ENCODE measurements at places on chromosomes 6 and 20.

DNA sequence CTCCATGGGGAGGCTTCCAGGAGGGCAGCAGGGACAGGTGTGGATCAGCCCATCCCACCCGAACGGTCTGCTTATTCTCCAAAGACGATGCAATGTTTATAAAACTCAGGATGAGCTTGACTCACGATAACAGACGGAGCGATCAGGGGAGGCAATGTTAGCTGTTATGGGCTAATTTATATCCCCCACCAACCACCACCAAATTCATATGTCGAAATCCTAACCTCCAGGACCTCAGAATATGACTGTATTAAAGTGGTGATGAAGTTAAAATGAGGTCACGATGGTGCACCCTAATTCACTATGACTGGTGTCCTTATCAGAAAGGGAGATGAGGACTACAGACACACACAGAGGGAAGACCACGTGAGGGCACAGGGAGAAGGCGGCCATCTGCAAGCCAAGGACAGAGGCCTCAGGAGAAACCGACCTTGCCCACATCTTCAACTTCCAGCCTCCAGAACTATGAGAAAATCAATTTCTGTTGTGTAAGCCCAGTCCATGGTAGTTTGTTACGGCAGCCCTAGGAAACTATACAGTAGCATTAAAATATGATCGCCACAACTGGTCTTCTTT is 7.0 kb downstream of the ADTRP start:
- DNase-seq = no peak

DNA sequence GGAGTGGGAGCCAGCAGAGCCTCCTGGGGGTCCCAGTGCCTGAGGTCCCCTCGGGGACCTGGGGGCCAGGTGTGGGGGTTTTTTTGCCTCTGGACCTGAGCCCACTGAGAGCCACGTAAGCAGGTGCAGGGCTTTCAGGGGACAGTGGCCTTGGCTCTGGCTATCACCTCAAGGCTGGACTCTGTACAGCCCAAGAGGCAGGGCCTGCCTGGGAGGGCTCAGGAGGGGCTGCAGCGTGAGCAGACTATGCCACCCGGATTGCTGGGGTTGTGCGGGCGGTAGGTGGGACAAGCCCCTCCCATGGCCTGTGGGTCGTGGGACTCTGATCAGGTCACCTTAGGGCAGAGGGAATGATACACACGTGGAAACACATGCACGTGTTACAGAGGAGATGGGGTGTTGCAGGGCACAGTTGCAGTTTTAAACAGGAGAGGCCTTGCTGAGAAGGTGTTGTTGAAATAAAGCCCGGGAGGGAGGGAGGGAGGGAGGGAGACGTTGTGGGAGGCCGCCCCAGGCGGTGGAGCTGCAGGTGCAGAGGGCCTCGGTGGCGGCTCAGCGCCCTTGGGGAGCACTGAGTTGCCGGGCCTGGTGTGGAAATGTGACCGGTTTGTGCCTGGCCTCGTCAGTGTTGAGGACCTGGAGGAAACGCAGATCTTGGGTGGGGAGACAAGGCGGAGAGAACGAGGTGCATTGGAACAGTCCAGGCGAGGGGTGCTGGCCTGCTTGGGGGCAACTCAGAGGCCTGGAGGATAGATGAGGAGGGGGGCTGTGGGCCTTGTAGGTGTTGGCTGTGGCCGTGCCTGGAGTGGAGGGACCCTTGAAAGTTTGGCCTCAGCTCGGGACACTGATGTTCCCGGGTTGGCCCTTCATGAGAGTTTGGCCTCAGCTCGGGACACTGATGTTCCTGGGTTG is 2.3 kb downstream of the TCEA2 start:
- no peak for DNase-seq

- no peak for DNase-seq
Observed at GRCh38 chr20:55515832-55516231, 489.5 kb downstream of the CBLN4 start.

DNA sequence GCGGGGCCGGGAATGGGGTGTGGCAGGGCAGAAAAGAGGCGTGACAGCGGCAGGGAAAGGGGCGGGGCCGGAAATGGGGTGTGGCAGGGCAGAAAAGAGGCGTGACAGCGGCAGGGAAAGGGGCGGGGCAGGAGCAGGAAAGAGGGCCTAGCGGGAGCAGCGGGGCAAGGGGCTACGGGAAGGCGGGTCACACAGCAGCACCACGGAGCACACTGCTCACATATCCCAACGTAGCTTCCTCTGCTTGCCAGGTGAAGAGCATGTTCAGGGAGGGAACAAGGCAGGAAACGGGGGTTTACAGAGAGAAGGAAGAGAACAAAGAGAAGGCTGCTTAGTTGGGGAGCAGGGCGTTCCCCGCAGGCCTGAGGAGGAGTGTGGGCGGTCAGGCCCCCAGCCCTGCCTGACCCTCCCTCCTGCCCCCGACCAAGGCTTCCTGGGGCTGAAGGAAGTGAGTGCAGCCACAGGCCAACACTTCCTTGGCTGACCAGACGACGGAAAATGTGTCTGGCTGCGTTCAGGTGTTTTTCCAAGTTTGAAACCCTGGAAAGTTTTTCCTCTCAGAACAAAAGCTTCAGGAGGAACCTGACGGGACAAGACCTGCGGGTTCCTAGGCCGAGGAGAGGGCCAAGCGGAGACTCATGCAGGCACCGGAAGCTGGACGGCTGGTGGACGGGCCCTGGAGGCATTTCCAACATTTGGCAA is 13.8 kb downstream of the UCKL1 start:
- no peak for DNase-seq

GRCh38 chr20:31494131-31494530 is 19.0 kb downstream of the REM1 start:
- DNase-seq = no peak

DNA sequence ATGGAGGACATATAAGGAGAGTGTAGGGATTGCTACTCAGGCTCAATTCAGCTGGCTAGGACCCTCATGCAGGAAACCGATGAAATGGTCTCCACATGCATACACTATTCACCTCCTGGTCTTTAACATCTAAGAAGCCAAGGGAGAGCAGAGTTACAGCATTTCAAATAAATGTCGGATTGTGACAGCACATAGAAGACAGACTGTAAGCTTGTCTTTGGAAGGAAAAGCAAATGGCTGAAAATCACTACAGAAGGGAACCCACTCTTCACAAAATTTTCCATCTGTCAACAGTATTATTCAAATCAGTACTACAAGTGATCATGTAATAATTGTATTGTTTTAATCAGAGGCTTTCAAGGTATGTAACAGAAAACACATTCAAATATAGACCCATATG is 72.9 kb downstream of the ATG5 start:
- no peak for DNase-seq

- DNase-seq = no peak
Observed at GRCh38 chr6:127247114-127248096, 19.3 kb upstream of the RNF146 start.

GRCh38 chr20:2691127-2691526 is 1.5 kb upstream of the EBF4 start:
- no peak for DNase-seq

DNA sequence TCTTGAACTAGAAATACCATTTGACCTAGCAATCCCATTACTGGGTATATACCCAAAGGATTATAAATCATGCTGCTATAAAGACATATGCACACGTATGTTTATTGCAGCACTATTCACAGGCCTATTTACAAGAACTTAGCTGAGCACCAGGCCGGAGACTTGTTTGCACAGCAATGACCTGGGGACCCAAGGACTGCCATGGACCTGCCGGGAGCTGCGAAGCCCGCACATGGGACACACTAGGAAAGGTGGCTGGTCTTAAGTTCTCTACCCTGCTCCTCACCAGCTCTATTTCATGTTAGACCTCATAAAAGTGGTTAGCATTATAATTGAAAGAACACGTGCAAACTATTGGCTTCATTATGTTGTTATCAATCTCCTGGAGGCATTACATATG is 70.4 kb upstream of the CST7 start:
- no peak for DNase-seq

DNA sequence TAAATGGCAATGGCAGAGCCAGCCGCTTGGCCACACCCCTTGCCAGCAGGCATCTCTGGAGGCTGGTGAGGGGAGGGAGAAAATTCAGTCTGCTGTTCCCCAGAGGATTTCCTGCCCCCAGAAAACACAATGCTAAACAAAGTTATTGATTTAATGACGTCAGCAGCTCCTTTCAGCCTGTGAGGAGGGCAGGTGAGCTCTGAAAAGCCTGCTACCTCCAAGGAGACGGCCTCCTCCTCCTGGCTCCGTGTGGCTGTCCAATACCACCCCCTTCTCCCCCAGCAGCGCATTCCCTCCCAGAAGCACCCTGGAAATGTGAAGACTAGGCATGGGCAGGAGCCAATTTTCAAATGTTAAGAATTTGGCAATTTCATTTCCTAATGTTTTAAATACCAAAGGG is 393.1 kb downstream of the ZFAND3 start:
- DNase-seq = peak; percentile 82

DNA sequence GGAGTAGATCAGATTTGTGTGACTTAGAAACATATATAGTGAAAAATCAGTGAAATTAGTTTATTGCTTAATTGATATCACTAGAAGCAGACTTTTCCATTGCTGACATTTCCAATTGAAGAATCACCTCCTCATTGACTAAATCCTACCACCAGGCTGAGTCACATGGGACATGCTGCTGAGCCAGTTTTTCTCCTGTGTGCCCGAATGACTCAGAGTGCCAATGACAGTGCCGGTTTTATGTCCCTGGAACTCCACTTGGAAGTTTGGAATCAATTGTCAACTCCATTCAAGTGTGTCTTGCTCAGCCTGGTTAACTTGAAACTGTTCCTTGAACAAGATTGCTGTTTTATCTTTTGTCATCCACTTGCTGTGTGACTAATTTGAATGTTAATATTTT is 316.1 kb upstream of the PRDM1 start:
- DNase-seq = no peak

DNA sequence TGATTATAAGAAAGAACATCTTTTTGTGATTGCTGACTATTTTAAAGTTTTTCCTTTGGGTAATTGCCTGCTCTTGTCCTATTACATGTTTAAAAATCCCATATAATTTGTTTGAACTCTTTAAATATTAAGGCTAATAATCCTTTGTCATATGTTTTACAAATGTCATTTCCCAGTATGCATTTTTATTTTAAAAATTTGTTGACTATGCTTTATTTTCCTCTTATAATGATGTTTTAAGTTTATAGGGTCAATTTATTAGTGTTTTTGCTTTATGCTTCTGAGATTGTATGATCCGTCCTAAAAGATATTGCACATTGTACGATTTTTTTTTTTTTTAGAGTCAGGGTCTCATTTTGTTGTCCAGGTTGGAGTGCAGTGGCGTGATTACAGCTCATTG is 297.2 kb downstream of the RNF144B start:
- no peak for DNase-seq

DNA sequence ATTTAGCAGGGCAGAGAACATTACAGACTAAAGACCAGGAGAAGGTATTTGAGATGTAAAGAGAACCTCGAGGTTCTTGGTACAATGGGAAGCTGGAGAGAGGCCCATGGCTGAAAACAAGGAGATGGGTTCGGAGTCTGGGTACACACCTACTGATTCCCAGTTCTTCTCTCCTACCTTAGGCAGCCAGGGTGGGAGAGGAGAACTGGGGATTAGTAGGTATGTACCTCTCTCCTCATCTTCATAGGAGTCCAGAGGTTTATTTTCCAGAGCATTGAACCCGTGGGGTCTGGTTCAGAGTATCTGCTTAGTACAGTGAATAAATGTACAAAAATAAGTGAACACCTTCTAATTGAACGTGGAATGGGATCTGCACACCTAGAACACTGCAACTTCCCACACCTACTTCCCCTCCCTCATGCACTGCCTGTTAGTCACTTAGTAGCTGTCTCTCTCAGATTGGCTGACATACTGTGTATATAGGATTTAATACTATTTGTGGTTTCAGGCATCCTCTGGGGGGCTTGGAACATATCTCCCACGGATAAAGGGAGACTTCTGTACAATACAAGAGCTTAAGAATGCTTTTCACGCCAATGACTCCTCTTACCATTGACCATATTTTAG is 23.5 kb upstream of the NUP153 start:
- DNase-seq = no peak

DNA sequence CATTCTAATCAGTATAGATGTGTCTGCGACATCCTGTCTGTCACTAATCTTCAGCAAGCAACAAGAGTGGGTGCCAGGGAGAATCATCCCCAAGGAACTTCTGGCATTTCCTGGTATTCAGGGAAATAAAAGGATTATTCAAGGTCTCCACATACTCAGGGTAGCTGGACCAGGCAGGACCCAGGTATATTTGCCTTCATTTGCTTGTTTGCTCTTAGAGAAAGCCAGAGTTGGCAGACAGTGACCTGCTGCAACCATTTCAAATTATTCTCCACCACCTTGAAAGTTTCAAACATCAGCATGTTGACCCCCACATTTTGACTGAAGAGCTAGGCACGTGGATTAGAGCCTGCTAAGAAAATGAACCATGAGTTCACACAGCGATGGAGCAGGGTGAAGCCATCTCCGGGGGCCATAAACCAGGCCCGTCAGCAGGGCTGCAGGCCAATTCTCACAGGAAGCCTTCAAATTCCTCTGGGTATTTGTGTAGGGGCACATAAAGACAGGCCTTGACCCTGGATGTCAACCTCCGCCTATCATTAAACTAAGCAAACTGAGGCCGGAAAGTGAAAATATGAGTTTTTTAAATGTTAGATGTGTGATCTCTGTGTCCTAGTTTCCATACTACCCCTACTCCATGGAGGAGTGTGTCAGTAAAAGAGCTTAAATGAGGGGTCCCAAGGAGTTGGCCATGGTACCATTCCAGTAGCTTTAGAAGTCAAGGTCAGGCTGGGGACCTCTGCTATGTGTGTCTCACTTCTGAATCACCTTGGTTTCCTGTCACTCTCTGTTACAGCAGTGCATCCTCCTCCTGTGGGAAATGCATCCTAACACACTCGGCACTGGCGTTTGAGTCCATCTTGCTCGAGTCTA is 32.9 kb downstream of the TRAM2 start:
- DNase-seq = no peak

DNA sequence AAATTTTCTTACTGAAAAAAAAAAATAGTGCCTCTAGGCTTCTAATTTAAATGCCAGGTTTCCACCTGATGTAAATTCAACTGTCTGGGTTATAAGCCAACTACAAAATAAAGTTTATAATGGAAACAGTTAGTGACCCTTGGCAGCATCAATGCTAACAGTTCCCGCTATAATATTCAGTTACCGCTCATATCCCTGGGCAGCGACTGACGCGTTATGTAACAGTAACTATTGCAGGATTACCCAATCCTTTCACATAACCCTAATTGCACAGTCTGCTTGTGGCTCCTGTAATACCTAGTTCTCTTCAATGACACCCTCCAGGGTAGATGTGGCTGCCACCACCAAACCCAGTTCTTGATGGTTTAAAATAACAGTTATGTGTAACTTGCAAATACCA is 208.6 kb downstream of the MOXD1 start:
- DNase-seq = no peak

DNA sequence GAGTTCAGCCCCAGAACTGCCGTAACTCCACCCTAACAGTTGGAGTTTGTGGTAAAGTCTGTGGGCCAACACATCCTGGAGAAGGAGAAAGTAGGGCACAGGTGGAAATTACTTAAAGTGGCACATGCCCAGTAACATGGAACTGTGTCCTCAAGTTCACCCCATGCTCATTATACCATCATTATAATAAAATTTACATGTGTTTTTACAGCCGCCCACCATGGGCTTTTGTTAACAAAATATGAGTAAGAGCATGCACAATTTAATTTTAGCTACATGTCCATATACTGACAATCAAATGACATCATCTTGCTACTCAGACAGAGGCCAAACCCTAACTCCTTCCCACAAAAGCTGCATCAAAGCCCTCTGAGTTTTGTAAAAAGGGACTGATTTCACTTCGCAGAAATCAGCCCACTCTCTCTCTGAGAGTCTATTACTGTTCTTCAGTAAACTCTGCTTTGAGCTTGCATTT is 17.3 kb upstream of the ELOVL4 start:
- no peak for DNase-seq

- no peak for DNase-seq
Observed at GRCh38 chr6:124131259-124131658, 327.6 kb downstream of the NKAIN2 start.

- no peak for DNase-seq
Observed at GRCh38 chr6:125798734-125799508, 8.2 kb downstream of the NCOA7 start.

Data from NCI-H2029 treated with DMSO at 0.1 percent for 48 hours (cell line).